ENCODE measurements at places on chromosomes 2 and 18.
A peak's percentile ranks its signal among the peaks of the same experiment; 100 is the strongest.

DNA sequence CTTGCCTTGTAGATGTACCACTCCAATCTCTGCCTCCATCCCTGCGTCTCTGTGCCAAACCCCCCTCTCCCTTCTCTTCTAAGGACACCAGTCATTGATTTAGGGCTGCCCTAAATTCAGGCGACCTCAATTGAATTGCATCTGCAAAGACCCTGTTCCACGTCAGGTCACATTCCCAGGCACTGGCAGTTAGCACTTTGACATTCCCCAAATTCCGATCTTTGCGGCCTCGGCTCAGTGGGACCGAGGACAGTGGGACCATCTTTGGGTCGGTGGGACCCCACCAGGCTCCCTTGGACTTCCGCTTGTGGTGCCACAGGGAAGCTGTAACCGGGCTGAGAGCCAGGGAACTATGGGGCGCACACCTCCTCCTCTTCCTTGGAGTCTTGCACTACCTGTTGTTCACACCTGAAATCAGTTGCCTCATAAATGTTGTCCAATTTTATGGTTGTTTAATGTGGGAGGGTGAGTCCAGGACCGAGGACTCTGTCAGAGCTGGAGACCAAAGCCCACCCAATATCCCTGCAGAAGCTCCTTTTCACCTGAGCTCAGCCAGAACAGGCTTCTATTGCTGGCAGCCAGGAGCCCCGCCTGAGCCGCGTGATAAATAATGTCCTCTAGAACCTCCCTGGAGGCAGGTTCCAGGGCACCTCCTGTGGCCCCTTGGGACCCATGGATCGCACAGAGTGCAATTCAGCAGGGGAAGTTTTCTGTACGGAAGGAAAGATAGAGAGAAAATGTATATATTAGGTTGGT is 271.6 kb downstream of the EIPR1 start:
- no peak for DNase-seq

GRCh38 chr2:80326214-80326613 is 21.7 kb upstream of the LRRTM1 start:
- peak; percentile 12 for DNase-seq

DNA sequence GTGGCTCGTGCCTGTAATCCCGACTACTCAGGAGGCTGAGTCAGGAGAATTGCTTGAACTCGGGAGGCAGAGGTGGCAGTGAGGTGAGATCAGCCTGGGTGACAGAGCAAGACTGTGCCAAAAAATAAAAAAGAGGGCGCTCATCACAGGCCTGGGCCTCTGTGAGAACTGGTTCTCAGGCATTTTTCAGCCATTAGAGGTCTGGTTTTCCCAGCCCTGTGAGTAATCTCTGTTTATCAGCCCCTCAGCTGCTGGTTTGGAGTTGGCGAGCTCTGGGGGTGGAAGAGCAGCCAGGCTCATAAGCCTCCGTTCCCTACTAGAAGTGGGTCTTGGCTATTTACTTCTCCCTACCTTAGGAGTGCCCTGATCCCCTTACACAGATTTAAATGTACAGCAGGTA is 53.1 kb downstream of the CHRNA1 start:
- no peak for DNase-seq

GRCh38 chr18:42165922-42166513 is 211.0 kb downstream of the PIK3C3 start:
- no peak for DNase-seq

DNA sequence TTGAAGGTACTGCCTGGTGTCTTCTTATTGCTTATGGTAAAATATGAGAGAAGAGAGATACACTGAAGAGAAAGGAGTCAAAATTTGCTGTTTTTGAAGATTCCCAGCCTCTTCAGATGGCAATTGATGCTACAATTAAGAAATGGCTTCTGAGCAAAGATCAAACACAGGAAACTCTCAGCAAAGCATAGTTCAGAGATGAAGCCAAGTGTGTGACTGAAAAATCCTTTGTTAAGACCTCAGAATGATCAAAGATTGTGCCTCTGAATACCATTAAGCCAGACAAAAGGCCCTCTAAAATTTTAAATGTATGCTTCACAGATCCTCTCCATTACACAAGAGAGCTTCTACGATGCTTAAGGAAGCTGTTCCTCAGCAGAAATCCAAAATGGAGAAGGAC is 216.3 kb downstream of the UXS1 start:
- DNase-seq, result no peak

DNA sequence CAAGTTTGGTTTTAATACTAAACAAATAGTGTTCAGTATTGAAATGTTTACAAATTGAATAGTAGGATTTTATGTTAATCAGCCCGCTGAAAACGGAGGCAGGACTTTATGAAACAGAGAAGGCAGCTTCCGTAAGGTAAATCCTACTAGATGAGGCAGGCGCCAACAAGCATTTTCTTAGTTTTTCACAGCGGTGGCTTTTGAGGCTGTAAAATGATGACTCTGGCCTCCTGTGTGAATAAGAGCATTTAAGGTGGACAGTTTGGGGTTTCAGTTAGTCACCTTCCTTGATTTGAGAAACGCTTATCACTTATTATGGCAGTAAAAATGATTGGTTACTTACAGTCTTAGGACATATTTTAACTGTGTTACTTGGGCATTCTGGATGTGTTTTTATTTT is 212.9 kb downstream of the PTGR3 start:
- peak; percentile 94 for DNase-seq

GRCh38 chr2:26702025-26702424 is 9.5 kb downstream of the KCNK3 start:
- no peak for DNase-seq

DNA sequence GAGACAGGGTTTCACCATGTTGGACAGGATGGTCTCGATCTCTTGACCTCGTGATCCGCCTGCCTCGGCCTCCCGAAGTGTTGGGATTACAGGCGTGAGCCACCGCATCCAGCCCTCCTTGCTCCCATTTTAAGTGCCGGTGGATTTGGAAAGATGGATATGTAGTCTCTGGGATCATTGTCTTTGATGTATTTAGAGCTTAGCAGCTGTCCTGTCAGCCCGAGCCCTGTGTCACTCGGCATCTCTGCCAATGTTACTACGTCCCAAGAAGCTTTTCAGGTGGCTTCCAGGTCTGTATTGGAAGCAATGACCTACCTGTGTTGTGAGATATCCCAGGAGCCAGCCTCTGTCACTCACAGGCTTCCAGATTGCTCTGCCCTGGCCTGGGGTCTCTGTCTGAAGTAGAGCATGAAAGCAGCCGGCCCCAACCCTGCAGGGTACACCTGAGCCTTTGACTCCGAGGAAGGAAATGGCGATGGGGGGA is 35.3 kb downstream of the MAP4K4 start:
- DNase-seq, result no peak

DNA sequence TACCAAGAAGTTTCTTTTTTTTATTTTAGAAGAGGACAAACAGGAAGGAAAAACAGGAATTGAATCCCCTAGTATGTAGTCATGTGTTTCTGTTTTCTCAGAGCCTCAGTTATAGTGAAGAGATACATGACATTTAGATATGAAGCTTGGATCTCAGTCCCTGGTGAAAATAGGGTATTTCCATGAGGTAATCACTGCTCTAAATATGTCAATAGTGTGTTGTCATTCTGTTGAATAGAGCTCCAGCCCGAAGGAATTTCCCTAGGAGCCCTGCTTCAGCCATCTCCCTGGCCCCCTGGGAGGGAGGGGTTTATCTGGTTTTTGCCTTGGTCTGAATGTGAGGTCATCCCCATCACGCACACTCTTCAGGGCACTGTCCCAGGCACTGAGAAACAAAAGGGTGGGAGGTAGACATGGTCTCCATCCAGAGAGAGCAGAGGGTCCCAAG is 47.1 kb upstream of the REL start:
- DNase-seq, result no peak

DNA sequence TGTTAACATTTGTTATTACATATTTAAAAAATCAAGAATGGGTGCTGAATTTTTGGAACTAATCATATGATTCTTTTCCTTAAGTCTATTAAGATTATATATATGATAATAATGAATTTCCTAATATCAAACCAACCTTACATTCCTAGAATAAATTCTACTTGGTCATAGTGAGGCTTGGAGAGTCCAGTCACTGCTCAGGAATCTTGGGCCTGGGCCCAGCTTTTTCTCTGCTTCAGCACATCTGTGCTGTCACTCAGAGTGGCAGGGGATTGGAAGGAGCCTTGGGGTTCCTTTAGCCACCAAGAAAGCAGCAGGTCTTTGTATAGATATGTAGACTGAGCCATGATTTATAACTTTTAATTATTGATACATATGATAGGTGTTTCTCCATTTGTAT is 19.9 kb upstream of the ZAP70 start:
- DNase-seq, result no peak

DNA sequence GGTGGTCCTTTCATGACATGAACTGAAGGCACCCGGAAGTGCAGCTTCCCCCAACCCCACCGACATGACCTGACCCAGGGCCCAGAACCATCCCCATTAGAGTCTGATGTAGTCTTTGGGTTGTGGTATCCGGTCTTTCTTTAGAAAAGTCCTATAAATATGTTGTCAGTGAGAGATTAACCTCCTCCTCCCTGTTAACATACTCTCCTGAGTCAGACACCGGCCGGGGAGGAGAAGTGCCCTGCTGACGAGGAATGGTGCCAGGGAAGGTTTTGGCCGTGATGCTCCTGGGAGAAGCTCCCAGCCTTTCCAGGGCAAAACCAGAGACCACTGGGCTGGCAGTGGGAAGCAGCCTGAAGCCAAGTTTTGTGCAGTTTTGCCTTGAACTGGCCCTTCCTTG is 109.0 kb downstream of the LAMA3 start:
- DNase-seq, result no peak

- DNase-seq, result no peak
Observed at GRCh38 chr18:24530630-24531111, 70.2 kb downstream of the HRH4 start.

- DNase-seq, result no peak
Observed at GRCh38 chr18:51442012-51442411, 244.5 kb upstream of the MEX3C start.

GRCh38 chr2:65818873-65819451 is 386.6 kb upstream of the SPRED2 start:
- DNase-seq, result no peak

DNA sequence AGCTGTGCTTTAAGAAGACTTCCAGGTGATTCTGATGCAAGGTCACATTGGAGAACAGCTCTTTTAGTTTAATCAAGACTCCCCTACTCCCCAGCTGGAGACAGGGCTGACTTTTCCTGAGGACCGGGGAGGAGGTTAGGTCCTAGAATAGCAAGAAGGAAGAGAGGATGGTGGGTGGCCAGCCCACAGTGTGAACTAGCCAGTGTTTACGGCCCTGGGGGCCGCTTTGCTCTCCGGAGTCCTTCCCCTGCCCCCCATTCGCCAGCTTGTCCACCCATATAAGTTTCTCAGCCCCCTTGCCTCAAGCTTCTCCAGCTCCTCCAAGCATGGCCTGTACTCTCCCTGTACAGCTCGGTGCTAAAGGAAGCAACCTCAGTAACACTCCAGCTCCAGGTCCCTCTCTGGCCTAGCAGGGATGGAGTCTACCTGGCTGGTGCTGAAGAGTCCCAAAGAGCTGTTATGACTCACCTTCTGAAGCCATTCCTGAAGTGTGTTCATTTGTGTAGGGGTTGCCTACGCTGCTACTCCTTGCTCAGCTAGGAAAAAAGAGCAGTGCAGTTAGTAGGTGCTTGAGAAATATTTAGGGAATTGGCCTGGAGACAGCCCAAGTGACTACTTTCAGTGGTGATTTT is 7.9 kb downstream of the INPP4A start:
- DNase-seq, result no peak

GRCh38 chr2:96267159-96267971 is 1.3 kb downstream of the CIAO1 start:
- DNase-seq, result no peak

- DNase-seq, result no peak
Observed at GRCh38 chr2:30684996-30685395, 122.2 kb downstream of the CAPN13 start.

- no peak for DNase-seq
Observed at GRCh38 chr2:102251042-102251848, 60.1 kb upstream of the IL1RL1 start.

- DNase-seq, result no peak
Observed at GRCh38 chr2:2641541-2642410, 310.7 kb upstream of the MYT1L start.

DNA sequence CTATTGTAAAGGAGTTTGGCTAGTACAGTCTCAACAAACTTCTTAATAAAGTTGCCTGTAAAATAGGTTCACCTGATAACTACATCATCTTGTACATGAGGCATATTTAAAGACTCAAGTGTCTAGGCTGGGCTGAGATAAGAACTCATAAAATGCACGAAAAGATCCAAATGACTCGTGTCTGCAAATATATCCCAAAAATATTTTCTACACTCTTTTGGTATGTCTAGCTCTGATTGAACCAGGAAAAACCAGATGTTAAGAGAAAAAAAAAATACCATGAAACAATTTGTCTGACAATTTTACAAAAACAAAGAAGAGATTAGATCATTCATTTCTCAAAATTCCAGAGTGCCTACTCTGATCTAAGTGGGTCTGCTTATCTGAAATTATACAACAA is 166.9 kb upstream of the OSR1 start:
- DNase-seq, result no peak

- DNase-seq, result no peak
Observed at GRCh38 chr2:228599297-228599696, 417.8 kb upstream of the SPHKAP start.

DNA sequence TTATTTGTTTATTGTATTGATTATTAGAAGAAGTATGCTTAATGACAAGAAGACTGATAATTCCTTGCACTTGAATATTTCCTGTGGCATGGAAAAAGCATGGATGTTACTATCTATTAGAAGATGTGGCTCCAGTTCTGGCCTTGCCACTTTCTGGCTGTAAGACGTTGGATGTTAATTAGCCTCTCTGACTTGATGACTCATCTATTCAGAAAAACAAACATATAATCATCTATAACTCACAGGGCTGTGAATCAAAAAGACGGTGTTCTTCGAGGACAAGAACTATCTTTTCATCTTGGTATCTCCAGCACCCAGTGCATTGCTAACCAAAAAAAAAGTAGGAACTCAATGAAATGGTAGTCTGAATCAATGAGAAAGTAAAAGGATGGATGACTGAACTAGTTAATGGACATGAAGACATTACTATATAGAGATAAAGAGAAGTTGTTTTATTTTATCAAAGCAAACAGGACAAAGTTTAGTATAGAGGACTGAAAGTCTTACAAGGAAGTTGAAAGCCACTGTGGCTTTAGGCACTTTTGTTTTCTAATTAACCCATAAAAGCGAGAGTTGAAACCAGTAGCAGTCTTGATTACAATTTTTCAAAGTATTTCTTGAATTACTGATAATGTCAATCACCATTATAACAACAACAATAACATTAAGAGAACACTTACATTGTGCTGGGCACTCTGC is 145.3 kb downstream of the RND3 start:
- no peak for DNase-seq

- DNase-seq, result no peak
Observed at GRCh38 chr2:218286570-218287459, 5.5 kb downstream of the TMBIM1 start.

GRCh38 chr2:238919307-238919706 is 71.4 kb downstream of the TWIST2 start:
- DNase-seq, result no peak

All from NCI-H1092 treated with DMSO at 0.1 percent for 48 hours (cell line).